ENCODE measurements at places on chromosomes 12 and 14.
A peak's percentile ranks its signal among the peaks of the same experiment; 100 is the strongest.

GRCh38 chr12:45587877-45588533, 141.5 kb upstream of the ARID2 start:
- DNase-seq = peak; percentile 38
- H3K4me3 ChIP-seq = no peak overlapping the region
- H3K27ac ChIP-seq = no peak overlapping the region

DNA sequence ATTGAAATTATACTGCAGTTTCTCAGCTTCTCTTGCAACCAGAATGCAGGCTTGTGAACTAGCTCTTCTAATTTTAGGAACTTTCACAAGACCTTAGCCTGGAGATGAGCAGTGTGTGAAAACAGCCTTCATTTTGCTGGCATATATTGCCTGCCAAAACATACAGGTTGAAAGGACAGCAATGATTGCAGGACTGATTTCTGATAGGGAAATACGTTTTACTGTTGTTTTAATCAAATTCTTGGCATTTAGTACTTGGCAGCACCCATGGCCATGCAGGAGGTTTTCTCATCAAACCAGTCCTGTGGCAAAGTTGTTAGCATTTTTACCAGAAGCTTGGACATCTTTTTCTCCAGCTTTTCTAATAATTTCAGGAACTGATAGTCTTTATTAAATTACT, 91.9 kb upstream of the MUCL1 start:
- H3K27me3 ChIP-seq = peaks cover 20% of the 10 kb centered on the region
- H3K27ac ChIP-seq = no peak overlapping the region
- H3K4me3 ChIP-seq = no peak overlapping the region
- no peak for DNase-seq
- no peaks in the 10 kb centered on the region for H3K36me3 ChIP-seq

- H3K36me3 ChIP-seq = no peaks in the 10 kb centered on the region
- no peaks in the 10 kb centered on the region for H3K4me1 ChIP-seq
- peaks cover 8% of the 10 kb centered on the region for H3K27me3 ChIP-seq
- DNase-seq = no peak
- H3K4me3 ChIP-seq = no peak overlapping the region
These were observed 71.4 kb downstream of the GALNT9 start for GRCh38 chr12:132257955-132258490.

DNA sequence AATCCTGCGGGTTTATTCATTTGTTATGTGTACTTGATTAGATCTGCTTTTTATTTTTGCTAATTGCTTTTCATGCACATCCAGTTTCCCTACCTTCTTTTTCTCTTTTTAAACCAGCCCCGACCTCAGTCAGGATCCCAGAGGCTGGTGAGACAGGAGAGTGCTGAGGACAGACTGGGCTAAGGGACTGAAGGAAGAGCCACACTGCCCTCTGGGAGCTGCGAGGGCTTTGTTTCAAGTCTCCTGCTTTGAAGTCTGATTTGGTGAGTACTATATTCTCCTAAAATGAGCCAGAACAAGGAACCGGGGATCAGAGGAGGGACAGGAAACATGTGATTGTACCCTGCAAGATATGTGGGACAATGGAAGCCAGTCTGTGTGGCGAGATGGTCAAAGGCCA, 23.9 kb downstream of the PRICKLE1 start:
- H3K36me3 ChIP-seq = no peaks in the 10 kb centered on the region
- H3K27ac ChIP-seq = no peak overlapping the region
- no peak for DNase-seq
- H3K4me1 ChIP-seq = peaks cover 18% of the 10 kb centered on the region
- H3K27me3 ChIP-seq = no peaks in the 10 kb centered on the region

- no peaks in the 10 kb centered on the region for H3K36me3 ChIP-seq
- H3K4me3 ChIP-seq = no peak overlapping the region
- DNase-seq = no peak
- no peaks in the 10 kb centered on the region for H3K4me1 ChIP-seq
- H3K27ac ChIP-seq = no peak overlapping the region
These were observed 47.2 kb downstream of the SVOP start for GRCh38 chr12:108973629-108974152.

DNA sequence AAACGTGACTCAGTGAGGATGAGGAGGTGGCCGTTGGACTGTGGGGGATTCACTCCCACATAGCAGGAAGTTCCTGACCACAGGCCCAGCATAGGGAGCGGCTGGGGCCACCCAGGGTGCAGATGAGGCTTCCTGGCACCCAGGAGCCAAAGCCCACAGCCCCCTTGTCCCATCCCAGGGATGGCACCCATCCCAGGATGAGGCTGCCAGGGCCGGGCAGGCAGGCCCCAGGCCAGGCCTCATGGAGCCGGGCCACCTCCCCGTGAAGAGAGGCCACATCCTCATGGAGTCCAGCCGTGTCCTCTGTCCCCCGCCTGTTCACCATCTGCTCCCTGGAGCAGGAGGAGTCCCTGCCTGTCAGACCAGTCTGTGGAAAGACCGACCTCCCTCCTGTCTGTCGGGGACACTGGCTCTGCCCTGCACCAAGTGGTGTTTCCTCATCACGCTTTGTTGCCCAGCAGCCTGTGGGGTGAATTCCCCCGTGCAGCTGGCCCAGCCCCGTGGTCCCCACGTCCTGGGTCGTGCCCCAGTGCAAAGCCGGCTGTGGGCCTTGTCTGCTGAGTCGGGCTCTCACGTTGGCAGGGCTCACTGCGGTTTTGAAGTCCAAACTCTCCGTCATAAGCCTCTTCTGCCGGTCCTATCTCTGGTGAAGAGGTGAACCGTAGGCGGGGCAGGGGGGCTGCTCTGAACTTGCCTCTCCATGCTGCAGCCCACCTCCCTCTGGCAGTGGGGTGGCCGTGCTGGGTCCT, 24.5 kb downstream of the MMP17 start:
- no peak for DNase-seq
- no peaks in the 10 kb centered on the region for H3K36me3 ChIP-seq
- H3K4me1 ChIP-seq = peaks cover 10% of the 10 kb centered on the region
- H3K27ac ChIP-seq = no peak overlapping the region

GRCh38 chr14:50569714-50570274, 9.8 kb downstream of the ATL1 start:
- H3K4me3 ChIP-seq = no peak overlapping the region
- H3K4me1 ChIP-seq = peaks cover 11% of the 10 kb centered on the region
- H3K36me3 ChIP-seq = 0 out of 2 replicates have a peak, but pooled peaks cover 6% of the 10 kb centered on the region
- no peaks in the 10 kb centered on the region for H3K27me3 ChIP-seq
- no peak for DNase-seq

- no peaks in the 10 kb centered on the region for H3K36me3 ChIP-seq
- no peaks in the 10 kb centered on the region for H3K27me3 ChIP-seq
- peak; percentile 83 for DNase-seq
- peak overlapping the region; percentile 69 for H3K27ac ChIP-seq
These were observed 30.9 kb downstream of the NIN start for GRCh38 chr14:50800032-50800431.

GRCh38 chr12:4915752-4916151, 6.0 kb downstream of the KCNA1 start:
- H3K27ac ChIP-seq = no peak overlapping the region
- no peak overlapping the region for H3K4me3 ChIP-seq
- no peak for DNase-seq
- peaks cover 8% of the 10 kb centered on the region for H3K27me3 ChIP-seq
- no peaks in the 10 kb centered on the region for H3K36me3 ChIP-seq

- H3K27me3 ChIP-seq = no peaks in the 10 kb centered on the region
- no peak overlapping the region for H3K4me3 ChIP-seq
- H3K4me1 ChIP-seq = no peaks in the 10 kb centered on the region
- no peak overlapping the region for H3K27ac ChIP-seq
- H3K36me3 ChIP-seq = no peaks in the 10 kb centered on the region
These were observed 659.5 kb downstream of the TMEM121 start for GRCh38 chr14:106185837-106186233.

DNA sequence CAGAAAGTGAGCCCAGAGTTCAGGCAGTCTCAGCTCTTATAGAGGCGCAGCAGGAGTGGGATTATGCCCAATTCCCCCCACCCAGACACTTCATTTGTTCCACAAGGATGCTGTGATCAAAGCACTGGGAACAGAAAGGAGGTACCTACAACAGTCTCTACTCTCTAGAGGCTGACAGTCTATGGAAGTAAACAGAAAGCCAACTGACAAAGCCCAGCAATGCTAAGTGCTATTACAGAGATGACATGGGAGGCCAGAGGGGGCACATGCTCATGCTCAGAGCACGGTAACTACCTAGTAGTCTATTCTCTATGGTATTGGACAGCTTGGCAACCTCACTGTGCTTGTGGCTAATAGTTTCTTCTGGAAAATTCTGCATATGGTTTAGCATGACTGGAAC, 85.9 kb downstream of the STXBP6 start:
- H3K27me3 ChIP-seq = no peaks in the 10 kb centered on the region
- H3K4me1 ChIP-seq = no peaks in the 10 kb centered on the region

DNA sequence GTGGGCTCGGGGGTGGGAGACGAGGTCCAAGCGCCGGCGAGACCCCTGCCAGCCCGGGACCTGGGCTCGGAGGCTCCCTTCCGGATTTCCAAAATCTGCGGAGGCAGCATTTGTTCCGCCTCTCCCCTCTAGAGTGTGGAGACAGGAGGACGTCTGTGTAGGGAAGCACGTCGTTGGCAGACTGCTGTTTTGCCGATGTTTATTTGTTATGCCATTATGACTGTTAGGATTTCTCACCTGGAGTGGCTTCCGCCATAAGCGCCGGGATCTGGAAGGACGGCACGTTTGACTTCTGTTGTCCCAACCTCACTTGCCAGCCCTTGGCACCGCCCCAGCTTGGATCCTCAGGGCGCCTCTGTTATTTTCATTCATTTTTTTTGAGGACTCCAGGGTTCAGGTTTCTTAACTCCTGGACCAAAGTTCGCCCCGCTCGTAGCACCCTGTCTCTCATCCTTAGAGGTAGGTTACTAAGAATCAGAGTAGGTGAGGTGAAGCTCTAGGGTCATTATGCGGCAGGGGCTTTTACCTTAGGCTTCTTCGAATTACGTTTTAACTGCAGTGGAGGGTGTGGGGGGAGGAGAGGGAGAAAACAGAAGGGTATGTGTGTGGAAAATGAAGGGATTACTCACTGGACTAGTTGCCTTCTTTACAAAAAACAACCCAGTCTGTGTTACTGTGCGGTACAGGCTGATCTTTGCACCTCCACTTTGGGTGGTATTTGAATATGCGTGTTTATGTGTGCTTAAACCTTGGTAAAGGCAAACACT, 547 bp upstream of the PYGL start:
- no peaks in the 10 kb centered on the region for H3K27me3 ChIP-seq
- DNase-seq = peak; percentile 84
- peaks cover 14% of the 10 kb centered on the region for H3K4me1 ChIP-seq
- H3K4me3 ChIP-seq = peak overlapping the region; percentile 97

DNA sequence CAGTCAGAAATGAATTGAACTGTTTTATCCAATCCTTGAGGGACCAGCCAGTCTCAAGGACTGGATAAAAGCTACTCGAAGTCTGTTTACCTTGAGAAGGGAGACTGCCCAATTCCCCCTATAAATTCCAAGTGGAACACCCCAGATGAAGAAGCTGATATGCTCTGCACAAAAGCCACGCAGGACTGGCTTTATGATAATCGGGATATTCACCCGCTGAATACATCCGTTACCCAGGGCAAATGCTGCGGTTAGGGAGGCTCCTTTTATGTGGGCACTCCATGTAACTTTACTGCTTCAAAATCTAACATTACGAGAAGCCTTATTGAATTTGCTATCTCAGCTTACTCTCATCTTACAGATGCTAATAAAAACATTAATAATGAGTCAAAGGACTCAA, 119.1 kb downstream of the DENND5B start:
- no peaks in the 10 kb centered on the region for H3K36me3 ChIP-seq
- H3K27ac ChIP-seq = peak overlapping the region; percentile 72
- peak; percentile 95 for DNase-seq
- no peak overlapping the region for H3K4me3 ChIP-seq
- no peaks in the 10 kb centered on the region for H3K27me3 ChIP-seq
- peaks cover 30% of the 10 kb centered on the region for H3K4me1 ChIP-seq

- H3K36me3 ChIP-seq = no peaks in the 10 kb centered on the region
- H3K27me3 ChIP-seq = no peaks in the 10 kb centered on the region
- peak; percentile 63 for DNase-seq
- H3K27ac ChIP-seq = no peak overlapping the region
- H3K4me1 ChIP-seq = peaks cover 20% of the 10 kb centered on the region
These were observed 3.0 kb upstream of the ZC3H14 start for GRCh38 chr14:88559852-88560251.

DNA sequence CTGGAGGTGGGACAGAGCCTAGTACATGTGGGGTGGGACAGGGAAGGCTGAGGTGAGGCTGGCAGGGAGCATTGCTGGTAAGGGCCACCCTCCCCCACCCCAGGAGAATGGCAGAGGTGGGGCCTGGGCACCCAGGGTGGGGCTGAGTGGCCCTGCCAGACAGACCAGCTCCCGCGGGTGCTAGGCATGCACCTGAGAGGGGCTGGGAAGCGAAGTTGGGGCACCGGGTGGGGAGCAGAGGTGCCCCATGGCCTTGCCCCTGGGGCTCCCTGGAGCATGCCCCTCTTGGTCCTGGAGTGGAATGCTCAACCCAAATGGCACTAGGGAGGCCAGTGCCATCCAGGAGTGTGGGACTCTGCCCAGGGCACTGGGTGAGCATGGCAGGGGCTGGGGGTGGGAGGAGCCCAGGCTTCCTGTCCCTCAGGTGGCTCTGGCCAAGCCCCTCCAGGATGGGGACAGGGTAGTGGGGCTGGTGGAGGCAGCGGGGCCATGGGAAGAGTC, 1.3 kb downstream of the TNFAIP2 start:
- H3K27me3 ChIP-seq = no peaks in the 10 kb centered on the region
- no peak for DNase-seq
- H3K4me3 ChIP-seq = peak overlapping the region; percentile 80
- H3K27ac ChIP-seq = no peak overlapping the region
- H3K4me1 ChIP-seq = peaks cover 55% of the 10 kb centered on the region
- no peaks in the 10 kb centered on the region for H3K36me3 ChIP-seq

DNA sequence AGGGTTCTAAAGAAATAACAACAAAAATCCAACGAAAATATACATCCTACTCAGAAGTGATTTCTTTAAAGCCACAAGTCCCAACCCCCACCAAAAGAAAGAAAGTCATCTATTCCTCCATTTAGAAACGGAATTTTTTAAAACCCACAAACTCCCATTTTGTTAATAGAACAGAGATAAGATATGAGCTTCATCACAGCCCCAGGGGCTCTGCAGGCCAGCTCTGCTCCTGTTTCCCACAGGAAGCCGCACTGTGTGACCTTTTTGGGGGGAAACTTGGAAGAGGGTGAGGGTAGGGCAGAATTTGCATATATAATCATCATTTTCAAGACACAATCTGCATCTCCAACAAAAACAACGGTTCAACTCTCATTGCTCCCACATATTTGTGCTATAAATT, 2.8 kb downstream of the FBXL14 start:
- no peaks in the 10 kb centered on the region for H3K36me3 ChIP-seq
- no peak overlapping the region for H3K27ac ChIP-seq
- H3K27me3 ChIP-seq = no peaks in the 10 kb centered on the region
- H3K4me1 ChIP-seq = peaks cover 47% of the 10 kb centered on the region
- DNase-seq = no peak

DNA sequence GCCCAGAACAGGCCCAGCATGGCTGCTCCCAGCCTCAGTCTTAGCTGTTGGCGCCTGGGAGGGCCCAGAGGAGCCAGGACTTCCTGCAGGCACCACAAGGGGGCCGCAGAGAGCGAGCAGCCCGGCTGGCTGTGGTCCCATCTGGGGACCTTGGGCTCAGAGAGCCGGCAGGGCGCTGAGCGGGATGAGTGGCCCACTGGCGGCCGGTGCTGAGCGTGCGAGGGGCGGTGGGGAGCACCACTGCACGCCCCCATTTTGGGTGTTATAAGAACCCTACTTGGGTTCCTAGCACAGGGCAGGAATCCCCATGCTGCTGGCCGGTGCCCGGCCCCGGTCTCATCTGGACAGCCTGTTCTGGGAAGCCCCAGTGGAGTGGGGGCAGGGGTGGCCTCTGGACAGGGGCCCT, 25.9 kb upstream of the CRIP2 start:
- peak; percentile 48 for DNase-seq
- H3K4me3 ChIP-seq = no peak overlapping the region
- no peaks in the 10 kb centered on the region for H3K4me1 ChIP-seq
- H3K27ac ChIP-seq = no peak overlapping the region
- H3K36me3 ChIP-seq = no peaks in the 10 kb centered on the region

- H3K4me3 ChIP-seq = no peak overlapping the region
- H3K36me3 ChIP-seq = no peaks in the 10 kb centered on the region
- no peaks in the 10 kb centered on the region for H3K27me3 ChIP-seq
These were observed 15.0 kb upstream of the GALNT16 start for GRCh38 chr14:69244946-69245345.
